ENCODE measurements at places on chromosomes 6 and 20. TPM values are rescaled to one million over a fixed set of nuclear protein-coding genes. Genes with fewer than 3 reads are reported as not detected.

DNA sequence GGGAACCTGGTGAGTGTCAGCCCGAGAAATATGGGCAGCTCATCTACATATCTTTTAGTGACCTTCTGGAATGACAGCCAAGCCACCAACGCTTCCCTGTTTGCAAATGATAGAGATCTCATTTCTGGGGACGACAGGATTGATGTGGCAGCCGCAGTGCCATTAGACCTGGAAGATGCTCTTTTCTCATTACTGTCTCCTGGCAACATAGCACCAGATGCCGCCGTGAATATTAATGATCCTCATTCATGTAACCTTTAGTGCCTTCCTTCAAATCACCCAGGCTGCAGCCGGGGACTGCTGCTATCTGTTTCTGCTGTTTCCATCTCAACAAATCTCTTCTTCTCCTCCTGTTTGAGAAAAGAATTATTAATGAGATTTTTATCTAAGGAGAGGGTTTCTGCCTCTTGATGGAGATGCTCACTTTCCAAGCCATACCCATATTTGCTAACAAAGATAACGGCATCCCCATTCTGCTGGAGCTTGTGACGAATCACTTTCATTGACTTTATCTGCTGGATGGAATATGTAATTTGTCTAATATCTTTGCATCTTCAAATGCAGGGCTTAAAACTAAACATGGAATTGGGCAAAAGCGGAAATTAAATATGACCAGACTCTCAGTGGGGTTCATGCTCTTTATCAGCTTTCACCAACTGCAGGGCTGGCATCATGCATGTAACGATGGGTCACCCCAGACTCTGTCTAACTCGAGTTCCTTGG is 74.8 kb upstream of the KIF16B start:
- no peak for DNase-seq

DNA sequence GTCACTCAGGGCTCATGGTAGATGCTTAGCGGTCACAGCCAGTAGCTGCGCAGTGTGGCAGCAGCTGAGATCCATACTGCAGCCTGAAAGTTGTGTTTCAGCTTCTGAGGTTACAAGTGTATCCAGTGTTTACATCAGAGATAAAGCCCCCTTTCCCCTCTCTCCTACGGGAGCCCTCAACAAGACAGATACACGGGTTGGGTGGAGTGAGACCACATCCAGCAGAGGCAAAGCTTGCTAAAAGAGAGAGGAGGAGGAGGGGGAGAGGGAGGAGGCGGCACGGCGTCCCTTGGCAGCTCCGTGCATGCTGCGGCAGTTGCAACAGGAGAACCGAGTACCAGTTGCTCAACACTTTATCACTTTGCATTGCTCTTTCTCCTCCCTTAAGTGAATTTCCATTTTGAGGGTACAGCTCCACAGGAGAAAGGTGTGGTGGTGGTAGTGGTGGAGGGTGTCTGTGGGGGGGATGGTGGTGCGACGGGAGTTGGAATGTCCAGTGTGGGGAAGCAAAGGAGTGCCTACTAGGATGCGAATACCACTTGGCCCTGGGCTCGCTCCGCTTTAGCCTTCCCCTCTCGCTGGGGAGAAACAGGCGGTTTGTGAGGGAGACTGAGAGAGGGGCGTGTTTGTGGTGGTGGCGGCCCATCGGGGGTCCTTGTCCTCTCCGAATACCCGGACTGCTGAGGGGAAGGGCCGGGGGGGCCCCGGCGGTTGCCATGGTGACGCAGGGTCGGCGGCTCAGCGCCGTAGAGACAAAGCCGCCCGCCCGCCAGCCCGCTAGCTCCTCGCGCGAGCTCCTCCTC is 405 bp upstream of the RNF182 start:
- no peak for DNase-seq

- no peak for DNase-seq
Observed at GRCh38 chr20:48738399-48739304, 89.1 kb downstream of the PREX1 start.

- DNase-seq: no peak
Observed at GRCh38 chr20:24523661-24524060, 54.2 kb downstream of the SYNDIG1 start.

DNA sequence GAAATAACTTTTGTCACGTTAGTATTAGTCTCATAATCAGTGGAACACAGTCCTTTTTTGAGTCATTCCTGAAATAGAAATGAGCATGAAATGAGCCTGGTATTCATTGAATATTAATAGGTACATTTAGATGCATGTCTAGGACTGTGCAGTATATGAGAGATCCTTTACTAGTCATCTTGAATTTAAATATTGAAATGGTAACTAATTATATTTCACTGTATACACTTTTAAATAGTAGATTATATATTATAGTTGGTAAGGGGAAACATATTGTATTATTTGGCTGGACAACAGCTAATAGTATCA is 59.4 kb downstream of the RSPO3 start:
- no peak for DNase-seq

DNA sequence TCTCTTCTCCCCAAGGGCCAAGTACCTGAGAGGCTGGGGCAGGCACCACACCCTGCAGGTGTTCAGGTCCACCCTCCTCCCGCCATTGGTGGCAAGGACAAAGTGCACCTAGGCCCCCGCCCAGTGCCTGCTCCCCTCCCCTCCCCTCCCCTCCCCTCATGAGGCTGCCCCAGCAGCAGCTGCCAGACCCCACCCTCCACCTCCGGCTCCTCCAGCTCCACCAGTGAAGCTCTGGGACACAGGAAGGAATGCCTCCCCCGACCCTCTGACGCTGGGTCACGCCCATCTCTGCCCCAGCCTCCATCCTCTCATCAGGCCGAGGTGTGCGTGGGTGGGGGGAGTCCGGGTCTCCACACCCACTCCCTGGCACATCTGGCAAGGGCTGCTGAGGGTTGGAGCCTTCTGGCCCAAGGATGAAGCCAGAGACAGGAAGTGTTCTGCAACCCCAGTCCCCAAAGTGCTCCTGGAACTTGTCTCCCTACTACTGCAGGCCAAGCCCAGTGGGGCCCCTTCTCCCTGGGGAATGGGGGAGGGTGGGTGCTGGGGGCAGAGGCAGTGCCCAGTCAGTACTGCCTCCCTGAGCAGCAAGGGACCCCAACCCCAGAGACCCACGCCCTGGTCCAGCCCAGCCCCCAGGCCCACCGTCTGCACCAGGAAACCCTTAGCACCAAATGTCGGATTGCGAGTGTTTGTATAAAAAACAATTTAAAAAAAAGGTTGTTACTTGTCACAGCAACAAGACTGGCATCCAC is 1.6 kb upstream of the UCKL1 start:
- DNase-seq: no peak

- peak; percentile 40 for DNase-seq
Observed at GRCh38 chr20:41005361-41005729, 23.3 kb upstream of the TOP1 start.

DNA sequence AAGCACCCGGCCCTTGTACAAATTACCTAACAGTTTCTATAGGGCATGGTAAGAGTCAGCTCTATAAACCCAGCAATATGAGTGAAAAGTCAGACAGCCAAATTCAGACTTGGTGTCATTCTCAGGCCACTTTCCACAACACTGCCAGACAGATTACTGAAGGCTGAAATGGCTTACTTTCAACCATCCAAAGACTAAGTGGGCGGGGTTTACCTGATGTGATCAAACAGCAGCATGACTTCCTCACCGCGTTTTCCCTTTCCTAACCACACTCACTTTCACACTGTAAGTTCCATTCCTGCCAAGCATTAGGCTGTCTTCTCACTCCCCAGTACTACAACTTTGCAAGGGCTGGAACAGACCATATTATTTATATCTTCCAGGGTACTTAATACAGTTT is 85.9 kb downstream of the SMLR1 start:
- DNase-seq: no peak

GRCh38 chr6:35053701-35054100 is 87.4 kb downstream of the TCP11 start:
- no peak for DNase-seq

DNA sequence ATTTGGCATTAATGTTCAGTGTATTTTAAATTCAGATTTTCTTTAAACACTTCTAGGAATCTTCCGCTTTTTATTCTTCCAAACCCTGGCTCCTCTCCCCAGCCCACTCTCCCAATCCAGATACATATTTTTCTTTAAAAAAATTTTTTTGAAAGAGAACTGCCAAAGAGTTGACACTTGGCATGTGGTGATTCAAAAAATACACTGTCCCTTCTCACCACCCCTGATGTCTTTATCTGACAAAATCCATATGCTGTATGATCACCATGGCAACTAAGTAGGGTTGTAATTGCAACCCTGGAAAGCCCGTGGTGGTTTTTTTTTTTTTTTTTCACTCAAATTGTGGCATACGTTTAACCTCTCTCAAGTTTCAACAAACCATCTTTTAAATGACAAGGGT is 355.8 kb upstream of the SASH1 start:
- no peak for DNase-seq

GRCh38 chr6:10676403-10676802 is 18.0 kb downstream of the C6orf52 start:
- DNase-seq: no peak

DNA sequence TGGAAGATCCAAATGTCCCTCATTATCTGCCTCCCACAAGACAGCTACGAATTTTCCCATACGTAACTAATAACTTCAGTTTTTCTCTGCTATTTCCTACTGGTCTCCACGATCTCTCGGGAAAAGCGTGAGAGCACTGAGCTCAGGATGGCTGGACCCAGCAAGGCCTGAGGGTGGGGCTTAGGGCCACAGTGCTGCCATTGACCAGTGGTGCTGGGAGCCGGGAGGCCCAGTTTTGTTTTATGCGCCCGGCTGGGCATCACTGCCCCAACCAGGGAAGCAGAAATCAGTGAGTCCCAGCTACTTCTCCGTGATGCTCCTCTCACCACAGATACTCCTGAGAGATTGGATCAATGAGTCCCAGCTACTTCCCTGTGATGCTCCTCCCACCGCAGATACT is 238.4 kb downstream of the LY86 start:
- no peak for DNase-seq

- DNase-seq: no peak
Observed at GRCh38 chr6:157552081-157552747, 171.2 kb downstream of the ZDHHC14 start.

- no peak for DNase-seq
Observed at GRCh38 chr6:39666706-39667489, 58.3 kb downstream of the KIF6 start.

DNA sequence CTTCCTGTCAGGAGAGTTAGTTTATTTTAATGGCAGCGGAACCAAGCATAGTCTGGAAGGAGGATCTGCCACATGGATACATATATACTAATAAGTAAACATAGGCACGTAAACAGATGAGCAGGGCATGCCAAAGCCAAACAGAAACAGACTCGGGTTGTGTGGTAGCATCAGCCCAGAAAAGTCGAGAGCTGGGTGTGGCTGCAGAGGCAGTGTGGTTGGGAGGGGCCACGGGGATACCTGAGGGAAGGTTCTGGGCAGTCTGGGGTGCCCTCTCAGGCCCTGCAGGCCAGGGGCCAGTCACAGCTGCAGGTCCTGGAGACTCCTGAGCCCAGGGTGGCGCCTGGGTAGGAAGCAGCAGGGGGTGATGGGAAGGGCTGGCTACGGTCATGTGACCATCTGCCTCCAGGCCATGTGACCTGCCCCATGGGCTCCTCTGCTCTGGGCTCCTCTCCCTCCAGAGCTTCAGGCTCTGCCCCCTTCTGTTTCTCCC is 42.8 kb upstream of the MRPS10 start:
- DNase-seq: no peak

DNA sequence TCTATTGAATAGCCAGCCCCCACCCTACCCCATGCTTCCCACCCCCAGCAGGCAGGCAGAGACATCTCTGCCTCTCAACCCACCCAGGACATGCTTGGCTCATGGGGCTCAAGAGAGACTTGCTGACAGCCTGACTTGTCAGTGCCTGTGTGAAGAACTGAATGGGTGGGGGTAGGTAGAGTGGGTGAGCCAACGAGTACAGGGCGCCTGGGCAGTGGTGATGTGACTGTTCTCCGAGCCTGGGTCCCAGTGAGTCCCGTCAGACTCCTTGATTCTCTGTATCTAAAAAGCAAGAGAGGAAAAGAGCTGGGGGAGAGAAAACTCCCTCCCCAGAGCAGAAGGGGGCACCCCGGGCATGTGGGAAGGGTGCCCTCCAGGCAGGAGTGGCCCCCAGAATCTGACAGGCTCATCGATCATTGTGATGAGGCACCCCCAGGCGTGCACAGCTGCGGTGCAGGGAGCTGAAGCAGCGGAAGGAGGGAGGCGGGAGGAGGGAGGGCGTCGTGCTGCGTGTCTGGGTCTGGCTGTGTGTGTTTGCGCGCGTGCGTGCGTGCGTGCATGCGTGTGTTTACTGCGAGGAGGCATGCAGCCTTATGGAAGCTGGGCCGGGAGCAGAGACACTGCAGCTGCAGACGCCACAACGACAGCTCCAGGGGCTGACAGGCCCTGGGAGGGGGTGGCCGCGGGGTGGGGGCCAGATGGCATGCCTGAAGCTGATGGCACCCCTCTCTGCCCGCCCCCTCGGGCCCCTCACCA is 40.2 kb downstream of the FOXP4 start:
- DNase-seq: no peak

- DNase-seq: no peak
Observed at GRCh38 chr6:131132360-131132759, 2.9 kb upstream of the AKAP7 start.

DNA sequence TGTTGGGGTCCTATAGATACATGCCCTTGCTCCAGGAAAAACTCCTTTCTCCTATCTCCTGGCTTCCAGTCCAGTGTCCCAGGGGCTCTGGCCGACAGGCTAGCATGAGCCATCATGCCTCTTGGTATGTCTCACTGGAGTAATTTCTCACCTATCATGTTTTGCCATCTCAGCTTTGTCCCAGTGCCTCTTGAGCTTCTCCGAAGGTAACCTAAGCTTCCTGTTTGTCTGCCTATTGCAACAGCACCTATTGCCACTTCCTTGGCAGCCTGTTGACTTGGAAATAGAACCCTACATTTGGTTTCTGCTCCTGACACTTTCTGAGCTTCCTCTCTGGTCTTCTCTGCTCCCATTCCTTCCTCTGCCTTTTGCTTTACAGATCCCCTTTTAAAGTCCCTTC is 197.7 kb downstream of the KCNQ5 start:
- DNase-seq: no peak

Gene MAS1
- not detected for total RNA-seq

Gene ADGRF5
- total RNA-seq: 9.5 TPM

Gene BHLHE23
- not detected for total RNA-seq

Gene TP53INP2
- total RNA-seq: 40.8 TPM

Gene ANKRD6
- 12.0 TPM for total RNA-seq

Gene C6orf58
- total RNA-seq: 0.85 TPM

Gene RAB32
- 4.2 TPM for total RNA-seq

Gene TMEM217
- total RNA-seq: 1.4 TPM

Gene CCDC167
- 16.4 TPM for total RNA-seq

Measured in esophagus squamous epithelium (tissue), 5 donors.